Fibroblast of gingiva (primary cell): ENCODE measurements at places on chromosomes 11 and 22.

DNA sequence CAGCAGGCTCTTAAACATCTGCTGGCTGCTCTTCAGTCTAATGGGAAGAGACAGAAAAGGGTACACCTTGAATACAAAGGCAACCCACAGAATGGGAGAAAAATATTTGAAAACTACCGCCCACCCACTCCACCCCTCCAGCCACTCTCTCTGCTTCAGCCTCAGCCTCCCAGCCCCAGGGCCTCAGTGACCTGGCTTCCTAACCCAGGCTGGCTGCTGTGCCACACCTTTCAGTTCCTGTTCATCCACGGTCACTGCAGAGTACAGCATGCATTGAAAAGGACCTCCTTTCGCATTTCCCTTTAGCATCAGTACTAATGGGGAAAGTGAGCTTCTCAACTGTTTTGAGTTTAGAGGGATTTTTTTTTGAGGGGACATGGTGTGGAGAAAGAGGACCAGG, 28.8 kb upstream of the SERPIND1 start:
- no peak for DNase-seq

GRCh38 chr11:24762076-24762475, 265.2 kb downstream of the LUZP2 start:
- no peak for DNase-seq

GRCh38 chr11:12143461-12144258, 33.3 kb downstream of the MICAL2 start:
- DNase-seq: no peak

DNA sequence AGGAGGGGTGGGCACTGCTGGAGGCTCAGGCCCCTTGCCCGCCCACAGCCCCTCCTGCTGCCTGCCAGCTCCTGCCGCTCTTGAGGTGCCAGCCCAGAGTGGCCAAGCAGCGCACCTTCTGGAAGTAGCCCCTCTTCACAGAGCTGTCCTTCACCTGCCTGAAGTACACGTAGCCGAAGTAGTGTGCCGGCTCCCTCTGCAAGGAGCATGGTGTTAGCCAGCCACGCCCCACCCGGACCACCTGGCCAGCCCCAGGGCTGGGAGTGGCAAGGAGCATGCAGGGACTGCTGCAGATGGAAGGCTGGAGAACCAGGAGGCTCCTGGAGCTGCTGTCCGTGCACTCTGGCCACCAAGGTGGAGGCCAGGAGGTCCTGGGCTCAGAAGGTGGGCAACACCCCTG, 9.6 kb downstream of the DENND6B start:
- DNase-seq: no peak

DNA sequence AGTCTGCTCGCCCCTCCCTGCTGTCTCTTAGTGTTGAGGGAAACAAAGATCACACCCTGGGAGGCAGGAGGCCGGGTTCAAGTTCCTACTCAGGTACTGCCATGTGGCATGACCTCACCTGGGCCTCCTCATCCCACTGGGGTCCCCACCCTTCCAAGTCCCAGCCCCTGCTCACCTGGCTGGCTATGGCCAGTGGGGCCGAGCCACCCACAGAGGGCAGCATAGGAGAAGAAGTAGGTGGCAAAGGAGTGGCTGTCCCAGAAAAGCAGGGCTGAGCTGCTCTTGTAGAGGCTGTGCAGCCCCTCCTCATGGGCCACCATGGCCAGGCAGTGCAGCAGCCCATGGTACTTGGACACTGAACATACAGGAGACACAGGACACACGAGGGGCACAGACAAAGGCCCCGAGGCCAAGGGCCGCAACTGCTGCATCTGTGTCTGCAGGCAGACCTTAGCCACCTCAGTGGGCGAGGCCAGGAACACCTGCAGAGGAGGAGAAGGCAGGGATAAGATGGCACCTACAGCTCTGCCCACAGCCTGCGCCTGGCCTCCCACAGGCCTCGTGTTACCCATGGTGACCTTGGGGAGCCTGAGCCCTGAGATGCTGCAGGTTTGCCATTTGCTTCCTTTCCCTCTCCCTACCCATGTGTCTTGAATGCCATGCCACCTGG, 50.6 kb upstream of the MPEG1 start:
- DNase-seq: no peak

- no peak for DNase-seq
These were observed 30.9 kb downstream of the EIF3F start for GRCh38 chr11:8017894-8018483.
